ENCODE measurements at places on chromosomes 1 and 21.

DNA sequence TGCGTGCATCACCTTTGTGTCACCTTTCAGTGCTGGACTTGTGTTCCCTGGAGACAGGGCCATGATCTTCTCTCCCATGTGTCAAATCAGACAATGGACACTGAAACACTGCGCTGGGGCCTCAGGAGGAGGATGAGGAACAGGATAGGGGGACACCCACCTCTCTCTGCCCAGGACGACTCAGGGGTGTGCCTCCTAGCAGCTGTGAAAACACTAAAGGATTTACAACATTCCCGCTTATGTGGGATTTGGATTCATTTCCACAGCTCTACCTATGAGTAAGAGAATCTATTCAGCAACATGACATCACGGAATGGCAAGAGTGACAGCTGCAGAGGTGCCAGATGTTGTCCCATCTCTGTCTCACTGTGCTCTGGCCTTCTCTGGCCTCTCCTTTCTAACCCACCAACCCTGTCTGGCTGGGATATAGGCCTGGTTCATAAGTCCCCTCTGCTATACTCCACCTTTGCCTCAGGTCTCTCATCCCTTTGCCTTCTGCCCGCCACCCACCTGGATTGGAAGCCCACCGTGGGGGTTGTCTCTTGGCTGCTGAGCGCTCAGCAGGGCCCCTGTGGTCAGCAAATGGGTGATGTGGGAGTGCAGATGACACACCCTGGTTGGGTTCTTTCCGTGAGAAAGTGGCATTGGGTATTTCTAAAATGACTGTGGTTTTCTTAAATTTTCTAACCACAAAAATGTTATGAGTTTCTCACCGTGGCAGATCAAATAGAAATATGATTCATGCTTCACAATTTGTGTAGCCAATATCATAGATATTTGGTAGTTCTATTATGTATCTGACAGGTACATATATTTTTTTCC, 47.1 kb upstream of the TLR5 start:
- DNase-seq, result peak; percentile 56

GRCh38 chr1:44775930-44776729, 790 bp downstream of the RPS8 start:
- DNase-seq, result no peak

GRCh38 chr1:109821221-109821669, 57.5 kb upstream of the EPS8L3 start:
- DNase-seq, result peak; percentile 92

GRCh38 chr1:183164963-183165362, 21.1 kb upstream of the LAMC2 start:
- DNase-seq, result peak; percentile 22

DNA sequence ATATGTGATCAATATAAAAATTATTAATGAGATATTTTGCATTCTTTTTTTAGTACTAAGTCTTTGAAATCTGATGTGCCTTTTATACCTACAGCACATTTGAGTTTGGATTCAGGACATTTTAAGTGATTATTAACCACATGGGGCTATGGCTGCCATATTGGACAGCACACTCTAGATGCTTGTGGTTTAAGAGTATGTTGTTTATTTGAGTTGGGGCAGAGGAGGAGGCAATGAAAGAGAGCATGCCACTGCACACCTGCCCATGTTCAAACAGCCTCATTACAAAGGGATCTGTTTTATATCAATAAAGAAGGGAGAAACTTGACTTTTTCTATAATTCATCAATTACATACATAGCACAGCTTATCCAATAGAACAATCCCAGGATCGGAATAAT, 99.4 kb upstream of the EDEM3 start:
- DNase-seq, result no peak

DNA sequence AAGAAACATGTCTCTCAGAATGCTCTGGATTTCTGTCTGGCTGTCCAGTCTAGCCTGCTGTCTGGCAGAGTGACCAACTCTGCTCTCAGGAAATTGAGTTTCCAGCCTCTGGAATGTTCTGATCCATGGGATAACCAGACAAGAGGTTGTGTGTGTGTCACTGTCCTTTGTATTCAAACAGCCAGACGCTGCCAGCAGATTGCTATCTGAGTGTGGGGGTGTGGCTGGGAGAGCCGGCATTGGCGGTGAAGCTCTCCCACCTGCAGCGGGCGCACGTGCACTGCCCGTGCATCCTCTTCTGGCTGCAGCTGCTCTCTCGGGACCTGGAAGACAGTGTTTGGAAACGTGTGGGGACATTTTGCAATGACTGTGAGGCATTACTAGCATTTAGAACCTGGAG, 26.1 kb downstream of the PKP1 start:
- no peak for DNase-seq

GRCh38 chr1:12369258-12369657, 139.4 kb downstream of the VPS13D start:
- DNase-seq, result no peak

DNA sequence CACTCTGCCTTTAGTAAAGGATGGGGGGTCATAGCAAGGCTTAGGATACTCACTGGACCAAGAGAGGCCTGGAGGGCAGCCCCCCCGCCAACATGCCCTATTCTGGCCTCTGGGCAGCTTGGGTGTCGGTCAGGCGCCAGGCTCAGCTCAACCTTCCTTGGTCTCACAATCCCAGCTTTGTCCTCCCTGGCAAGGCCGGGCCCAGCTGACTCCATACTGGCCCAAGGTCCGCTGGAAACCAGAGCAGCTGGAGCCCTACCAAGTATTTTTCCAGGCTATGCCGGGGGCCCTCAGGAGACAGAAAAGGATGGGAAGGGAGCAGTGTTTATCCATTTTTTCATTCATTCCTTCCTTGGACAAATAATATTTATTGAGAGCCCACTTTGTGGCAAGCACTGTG, 6.2 kb downstream of the FBXO2 start:
- no peak for DNase-seq

GRCh38 chr1:34681480-34682451, 73.1 kb upstream of the GJB5 start:
- DNase-seq, result peak; percentile 7

GRCh38 chr1:25257196-25257595, 9.9 kb upstream of the RSRP1 start:
- DNase-seq, result no peak

DNA sequence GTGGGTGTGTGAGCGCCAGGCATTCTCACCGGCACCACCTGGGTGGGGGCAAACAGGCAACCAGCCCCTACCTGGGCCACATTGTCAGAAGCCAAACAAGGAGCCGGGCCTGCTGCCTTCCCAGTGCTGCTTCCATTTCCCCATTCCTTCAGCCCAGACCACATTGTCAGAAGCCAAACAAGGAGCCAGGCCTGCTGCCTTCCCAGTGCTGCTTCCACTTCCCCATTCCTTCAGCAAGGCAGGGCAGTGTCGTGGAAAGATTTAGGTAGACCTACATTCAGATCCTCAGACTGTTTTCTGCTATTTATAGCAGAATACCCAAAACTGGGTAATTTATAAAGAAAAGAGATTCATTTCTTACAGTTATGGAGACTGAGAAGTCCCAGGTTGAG, 47.0 kb upstream of the EFHD2 start:
- no peak for DNase-seq

GRCh38 chr1:64986903-64987871, 20.8 kb upstream of the JAK1 start:
- DNase-seq, result no peak

DNA sequence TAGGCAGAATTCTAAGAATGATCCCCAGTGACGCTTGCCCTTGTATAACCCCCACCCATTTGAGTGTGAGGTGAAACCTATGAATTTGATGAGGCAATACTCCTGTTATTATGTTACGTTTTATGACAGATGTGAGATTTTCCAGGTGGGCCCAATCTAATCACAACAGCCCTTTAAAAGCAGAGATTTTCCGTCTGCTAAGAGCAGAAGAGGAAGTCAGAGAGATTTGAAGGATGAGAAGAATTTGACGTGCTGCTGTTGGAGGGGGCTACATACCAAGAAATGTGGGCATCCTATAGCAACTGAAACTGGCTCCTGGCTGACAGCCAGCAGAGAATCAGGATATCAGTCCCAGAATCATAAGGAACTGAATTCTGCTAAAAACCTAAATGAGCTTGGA, 2.4 kb upstream of the SLC19A2 start:
- DNase-seq, result no peak

Data from NCI-H226 (cell line).